ENCODE measurements at places on chromosomes 3 and 15. TPM values are rescaled to one million over a fixed set of nuclear protein-coding genes. Genes with fewer than 3 reads are reported as not detected.
A peak's percentile ranks its signal among the peaks of the same experiment; 100 is the strongest.

Gene FBXO40
- total RNA-seq = not detected

Gene LRRIQ4
- total RNA-seq = 0.11 TPM

Gene COLQ
- total RNA-seq = 10.0 TPM

Gene SLC25A38
- total RNA-seq = 25.6 TPM

Gene SLCO2A1
- 25.5 TPM for total RNA-seq

Gene SAMMSON
- total RNA-seq = not detected

Gene NPAP1
- 0.51 TPM for total RNA-seq

Gene RAB6B
- total RNA-seq = 12.8 TPM

DNA sequence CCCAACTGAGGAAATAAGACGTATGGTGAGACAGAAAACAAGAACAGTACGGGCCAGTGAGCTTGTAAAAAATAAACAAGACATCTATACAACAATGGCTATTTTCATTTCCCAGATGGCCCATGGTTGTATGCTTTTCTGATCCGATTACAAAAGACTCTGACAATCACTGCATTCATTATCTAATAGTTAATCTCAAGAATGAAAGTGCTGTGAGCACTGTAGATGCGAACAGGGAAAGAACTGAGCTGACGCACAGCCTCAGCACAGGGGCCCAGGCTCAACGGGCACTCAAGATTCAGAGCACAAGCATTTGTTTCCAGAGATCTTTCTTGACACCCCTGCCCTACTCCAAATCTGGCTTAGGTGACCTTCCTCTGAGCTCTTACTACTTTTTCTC lies 6.9 kb downstream of the MTMR10 start:
- peaks cover 24% of the 10 kb centered on the region for H3K36me3 ChIP-seq
- no peak for DNase-seq
- H3K4me3 ChIP-seq = no peak overlapping the region
- peaks cover 20% of the 10 kb centered on the region for H3K4me1 ChIP-seq
- H3K27me3 ChIP-seq = no peaks in the 10 kb centered on the region
- H3K27ac ChIP-seq = no peak overlapping the region

- H3K36me3 ChIP-seq = peaks cover 2% of the 10 kb centered on the region
- DNase-seq = no peak
- H3K4me3 ChIP-seq = no peak overlapping the region
- H3K4me1 ChIP-seq = peaks cover 8% of the 10 kb centered on the region
Observed at GRCh38 chr3:124791639-124792151, 61.4 kb downstream of the UMPS start.

DNA sequence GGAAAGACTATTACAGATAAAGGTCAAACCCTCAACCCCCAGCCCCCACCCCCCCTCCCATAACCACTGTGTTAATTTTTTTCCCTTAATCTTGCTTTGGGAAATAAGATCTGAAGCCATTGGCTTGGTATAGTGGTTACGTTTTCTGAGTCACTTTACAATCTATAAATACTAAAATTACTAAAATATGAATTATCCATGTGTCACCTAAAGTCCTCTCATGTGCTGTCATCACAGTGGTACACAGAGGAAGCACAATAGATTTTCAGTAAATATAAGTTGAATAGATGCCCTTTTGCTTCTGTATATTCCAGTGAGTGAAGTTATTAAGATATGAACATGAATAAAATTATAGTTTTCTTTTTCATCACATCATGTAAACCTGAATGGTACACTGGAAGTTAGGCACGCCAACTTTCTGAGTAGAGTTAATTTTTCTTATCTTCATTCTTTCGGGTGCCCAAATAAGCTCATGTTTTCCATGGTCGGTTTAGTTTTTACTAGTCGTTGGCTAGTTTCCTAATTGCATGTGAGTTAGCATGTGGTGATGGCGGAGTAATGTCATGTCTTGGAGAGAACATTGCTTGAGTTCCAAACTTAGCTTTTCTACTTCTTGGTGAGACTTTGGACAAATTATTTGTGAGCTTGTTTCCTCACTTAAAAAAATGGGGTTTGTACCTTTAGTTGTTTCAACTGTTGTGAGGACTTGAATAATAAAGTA lies 11.5 kb downstream of the PPP4R2 start:
- peaks cover 43% of the 10 kb centered on the region for H3K36me3 ChIP-seq
- peaks cover 25% of the 10 kb centered on the region for H3K4me1 ChIP-seq
- H3K4me3 ChIP-seq = no peak overlapping the region
- H3K27ac ChIP-seq = peak overlapping the region; percentile 62
- H3K27me3 ChIP-seq = no peaks in the 10 kb centered on the region

Measured in mesothelial cell of epicardium (in vitro differentiated cells).